SHP77 (cell line): ENCODE measurements at places on chromosomes 2 and 18.

DNA sequence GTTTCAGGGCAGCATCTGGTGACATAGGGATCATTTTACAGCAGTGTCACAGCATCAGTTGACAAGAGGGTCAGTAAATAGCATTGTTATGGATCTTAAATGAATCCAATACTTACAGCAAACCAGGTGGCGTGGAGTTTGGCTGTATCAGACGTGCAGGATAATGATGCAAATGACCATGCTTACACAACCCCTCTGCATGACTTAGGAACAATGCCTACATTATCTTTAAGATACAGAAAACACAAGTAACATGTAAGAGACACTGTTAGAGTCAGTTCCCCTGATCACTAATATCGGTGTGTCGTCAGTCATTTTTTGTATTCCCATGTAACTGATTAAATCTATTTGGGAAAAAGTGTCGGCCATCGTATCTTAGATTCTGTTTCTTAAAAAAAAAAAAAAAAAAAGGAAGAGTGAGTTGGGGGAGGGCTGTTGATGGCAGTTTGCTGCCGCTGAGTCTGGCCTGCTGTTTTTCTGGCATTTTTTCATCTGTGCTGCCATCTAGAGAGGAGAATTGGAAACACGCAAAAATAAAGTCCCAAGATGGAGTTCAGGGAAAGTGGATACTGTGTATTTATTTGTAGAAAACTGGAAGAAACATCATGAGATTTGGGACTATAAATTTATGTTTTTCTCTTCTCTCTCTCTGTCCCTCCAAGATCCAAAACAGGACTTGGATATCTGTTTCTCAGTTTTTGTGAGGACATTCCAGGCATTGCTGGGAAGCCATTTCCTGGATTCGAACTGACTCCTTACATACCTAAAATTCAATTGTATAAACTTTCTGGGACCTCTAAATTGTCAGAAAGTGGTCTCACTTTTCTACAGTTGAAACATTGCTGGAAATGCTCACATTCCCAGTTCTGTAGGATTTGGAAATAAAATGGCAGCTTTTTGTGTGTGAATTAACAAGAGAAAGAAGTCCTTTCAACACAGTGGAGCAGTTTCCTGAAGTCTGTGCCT, 60.3 kb upstream of the AGPS start:
- peak; percentile 15 for DNase-seq

- no peak for DNase-seq
These were observed 1493.2 kb upstream of the NXPH2 start for GRCh38 chr2:140273408-140273807.

GRCh38 chr2:46943881-46944798, 28.5 kb upstream of the MCFD2 start:
- DNase-seq: no peak

- no peak for DNase-seq
These were observed 52.8 kb upstream of the TWSG1 start for GRCh38 chr18:9281780-9282179.

- peak; percentile 3 for DNase-seq
These were observed 146.0 kb downstream of the SETBP1 start for GRCh38 chr18:44826418-44827259.

DNA sequence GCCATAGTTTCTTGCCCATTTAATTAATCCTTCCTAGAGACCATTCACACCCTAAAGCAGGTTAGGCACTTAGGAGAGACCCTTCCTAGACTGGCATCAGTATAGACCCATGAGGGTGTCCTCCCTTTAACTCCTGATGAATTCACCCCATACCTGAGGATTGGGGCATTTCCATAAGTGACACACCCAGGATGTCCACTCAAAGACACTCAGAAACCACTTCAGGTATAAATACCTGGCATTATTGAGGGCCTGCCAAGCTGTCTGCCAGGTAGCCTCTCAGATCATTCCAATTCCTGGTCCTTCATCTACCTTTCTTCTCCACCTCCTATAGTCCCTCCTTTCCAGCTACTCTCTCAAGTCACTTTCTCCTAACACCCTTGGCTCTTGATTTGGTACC, 57.5 kb upstream of the SLC14A2 start:
- no peak for DNase-seq

DNA sequence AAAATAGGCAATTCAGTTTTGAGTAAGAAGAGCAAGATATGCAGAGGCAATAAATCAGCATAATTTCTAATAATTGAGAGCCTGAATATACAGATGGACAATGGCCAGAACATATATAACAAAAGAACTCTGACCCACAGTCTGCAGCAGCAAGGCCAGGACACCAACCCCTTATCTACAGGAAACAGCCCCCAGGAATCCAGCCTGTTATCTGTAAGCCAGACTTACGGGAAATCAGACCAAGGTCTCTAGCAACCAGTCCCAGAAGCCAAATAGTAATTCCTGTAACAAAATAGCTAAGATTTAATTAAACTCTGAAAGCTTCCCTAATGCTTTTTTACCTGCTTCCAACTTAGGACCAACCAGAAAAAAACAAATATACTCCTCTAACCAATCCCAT, 434.5 kb upstream of the GYPC start:
- no peak for DNase-seq

DNA sequence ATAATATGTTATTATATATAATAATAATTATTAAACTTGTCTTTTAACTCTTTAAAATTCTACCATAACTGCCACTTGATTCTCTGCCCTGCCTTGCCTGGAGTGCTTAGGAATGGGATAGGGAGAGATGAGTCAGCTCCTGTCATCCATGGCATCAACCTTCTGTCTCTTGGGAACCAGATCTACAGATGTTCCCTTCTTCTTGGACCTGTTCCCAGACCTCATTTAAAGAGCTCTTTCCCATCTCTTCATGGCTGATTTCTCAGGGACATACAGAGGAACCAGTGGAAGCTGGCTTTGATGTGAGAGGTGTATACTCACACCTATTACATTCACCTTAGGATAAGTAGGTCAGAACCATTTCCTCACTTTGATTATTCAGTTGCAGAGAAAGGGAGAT, 155.3 kb upstream of the MYO3B start:
- DNase-seq: no peak
